Inflammatory macrophage treated with lipopolysaccharide for 1 hour (primary cell): ENCODE measurements at places on chromosomes 2 and 18.
A peak's percentile ranks its signal among the peaks of the same experiment; 100 is the strongest.

GRCh38 chr2:221468317-221468716, 103.8 kb downstream of the EPHA4 start:
- DNase-seq = no peak

- DNase-seq = peak; percentile 44
Observed at GRCh38 chr2:37617119-37617892, 54.1 kb downstream of the CDC42EP3 start.

GRCh38 chr2:144143294-144144151, 376.4 kb downstream of the ZEB2 start:
- peak; percentile 80 for DNase-seq

GRCh38 chr2:71784734-71785511, 331.6 kb downstream of the DYSF start:
- no peak for DNase-seq

GRCh38 chr18:35174745-35175144, 66.1 kb upstream of the ZNF397 start:
- DNase-seq = no peak

GRCh38 chr18:59902993-59903610, 3.3 kb downstream of the PMAIP1 start:
- no peak for DNase-seq

DNA sequence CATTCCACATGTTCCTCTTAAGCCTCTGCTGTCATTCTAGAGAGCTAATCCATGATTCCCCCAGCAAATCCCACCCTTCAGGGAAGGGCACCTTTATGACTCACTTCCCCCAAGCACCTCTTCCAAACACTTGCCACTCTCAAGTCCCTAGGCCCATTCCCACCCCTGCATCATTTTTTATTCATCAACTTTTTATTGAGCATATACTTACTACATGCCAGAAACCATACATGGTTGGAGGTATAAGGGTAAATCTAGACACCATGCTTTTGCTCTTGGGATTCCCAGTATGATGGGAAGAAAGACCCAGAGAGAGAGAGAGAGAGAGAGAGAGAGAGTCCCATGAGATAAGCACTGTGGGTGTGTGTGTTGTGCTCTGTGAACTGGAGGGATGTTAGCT, 87.9 kb downstream of the MAPK4 start:
- no peak for DNase-seq

- no peak for DNase-seq
Observed at GRCh38 chr2:127023504-127023903, 83.5 kb downstream of the BIN1 start.

GRCh38 chr2:105864262-105864661, 119.5 kb downstream of the NCK2 start:
- peak; percentile 37 for DNase-seq

- peak; percentile 58 for DNase-seq
Observed at GRCh38 chr2:215717501-215718381, 281.9 kb upstream of the FN1 start.

DNA sequence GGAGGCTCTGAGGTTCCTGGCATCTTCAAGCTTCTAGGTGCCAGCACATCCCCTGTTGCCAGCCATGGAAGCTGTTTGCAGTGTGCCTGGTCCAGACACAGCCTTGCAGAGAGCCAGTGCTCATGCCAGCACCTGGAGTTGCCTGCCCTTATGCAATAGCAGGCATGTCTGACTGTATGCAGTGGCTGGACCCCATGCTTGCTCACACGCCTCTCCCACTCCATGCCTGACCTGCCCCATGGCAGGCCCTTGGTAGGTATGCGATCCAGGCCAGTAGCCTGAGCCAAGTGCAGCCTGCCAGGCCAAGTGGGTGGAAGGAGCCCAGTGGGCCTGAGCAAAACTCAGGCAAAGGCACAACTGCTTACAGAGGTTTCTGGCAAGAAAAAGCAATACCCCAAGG, 19.5 kb upstream of the SP140L start:
- no peak for DNase-seq

- DNase-seq = no peak
Observed at GRCh38 chr18:60279391-60279790, 93.2 kb downstream of the MC4R start.

DNA sequence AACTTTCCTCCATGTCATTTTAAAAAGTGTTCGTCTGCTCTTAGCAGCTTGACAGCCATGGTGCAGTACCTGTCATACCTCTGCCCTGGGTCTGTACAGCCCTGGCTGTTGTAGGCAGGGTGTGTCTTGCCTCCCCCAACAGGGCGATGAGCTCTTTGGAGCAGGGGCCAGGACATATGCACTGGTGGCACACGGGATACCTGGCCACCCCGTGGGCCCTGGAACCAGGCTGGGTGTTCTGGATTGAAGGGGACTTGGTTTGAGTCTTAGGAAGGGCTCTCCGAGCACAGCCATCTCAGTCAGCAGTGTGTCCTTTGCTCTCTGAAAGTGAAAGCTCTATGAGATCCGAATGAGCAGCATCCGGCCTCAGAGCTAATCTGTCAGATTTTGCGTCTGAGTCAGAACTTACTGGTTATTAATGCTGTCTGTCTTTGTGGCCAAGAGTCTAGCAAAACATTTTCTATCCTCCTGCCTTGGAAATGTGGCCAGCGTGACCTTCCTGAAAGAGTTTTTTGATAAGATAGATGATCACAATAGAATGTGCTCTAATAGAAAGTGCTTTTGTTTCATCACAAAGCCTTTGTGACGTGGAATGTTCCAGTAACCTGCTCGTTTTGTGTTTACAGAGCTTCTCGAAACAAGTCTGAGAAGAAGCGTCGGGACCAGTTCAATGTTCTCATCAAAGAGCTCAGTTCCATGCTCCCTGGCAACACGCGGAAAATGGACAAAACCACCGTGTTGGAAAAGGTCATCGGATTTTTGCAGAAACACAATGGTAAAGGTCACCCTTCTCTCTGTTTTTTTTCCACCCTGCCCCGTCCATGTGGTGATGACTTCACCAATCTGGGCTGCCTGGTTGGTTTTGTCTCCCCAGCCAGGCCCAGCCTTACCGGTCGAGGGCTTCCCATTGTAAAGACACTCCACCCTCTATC, 77.3 kb upstream of the RPL31 start:
- DNase-seq = no peak

GRCh38 chr2:191314697-191315364, 69.6 kb downstream of the MYO1B start:
- DNase-seq = no peak

DNA sequence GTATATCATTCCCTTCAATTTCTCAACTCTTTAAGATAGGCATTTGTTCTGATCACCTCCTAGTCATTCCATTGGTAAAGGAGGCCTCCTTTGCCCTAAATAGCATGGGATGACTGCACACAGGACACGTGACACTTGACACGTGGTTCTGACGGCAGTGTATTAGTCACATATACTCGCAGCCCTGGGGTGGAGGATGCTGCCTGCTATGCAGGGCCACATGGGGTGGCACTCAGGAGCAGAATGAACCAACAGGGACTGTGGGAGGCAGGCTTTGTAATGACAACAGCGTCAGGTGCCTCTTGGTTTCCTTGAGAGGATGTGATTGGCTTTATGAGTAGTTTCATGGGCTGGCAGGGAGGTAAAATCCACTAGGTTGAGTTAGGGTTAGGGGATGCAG, 9.3 kb upstream of the KCNS3 start:
- no peak for DNase-seq

DNA sequence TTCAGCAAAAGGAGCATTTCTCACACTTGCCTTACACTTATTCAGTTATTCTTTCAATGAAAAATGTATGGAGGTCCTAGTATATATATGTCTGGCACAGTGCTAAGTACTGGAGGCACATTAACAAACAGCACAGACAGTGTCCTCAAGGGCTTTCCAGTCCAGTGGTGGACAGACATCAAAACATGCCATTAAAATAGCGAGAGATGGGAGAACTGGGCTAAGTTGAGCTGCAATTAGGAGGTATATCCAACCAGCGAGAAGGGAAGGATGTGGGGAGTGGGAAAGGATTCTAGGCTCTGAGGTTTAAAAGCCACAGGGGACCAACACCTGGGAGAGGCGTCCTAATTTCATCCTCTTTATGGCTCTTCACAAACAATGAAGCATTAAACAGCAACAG, 127.5 kb upstream of the TTC39C start:
- DNase-seq = no peak

- no peak for DNase-seq
Observed at GRCh38 chr2:237766340-237766739, 32.2 kb upstream of the RBM44 start.

- no peak for DNase-seq
Observed at GRCh38 chr18:8769509-8770095, 64.2 kb downstream of the MTCL1 start.

DNA sequence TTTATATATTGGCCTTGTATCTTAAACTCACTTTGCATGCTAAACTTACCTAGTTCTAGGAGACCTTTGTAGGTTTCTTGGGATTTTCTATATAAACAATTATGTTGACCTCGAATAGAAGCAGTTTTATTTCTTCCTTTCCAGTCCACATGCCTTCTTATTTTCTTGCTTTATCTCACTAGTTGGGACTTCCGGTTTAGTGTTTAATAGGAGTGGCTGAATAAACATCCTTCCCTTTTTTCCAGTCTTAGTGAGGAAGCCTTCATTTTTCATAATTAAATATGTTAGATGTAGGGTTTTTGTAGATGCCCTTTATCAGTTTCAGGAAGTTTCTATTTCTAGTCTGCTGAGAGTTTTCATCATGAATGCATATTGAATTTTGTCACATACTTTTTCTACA, 347.3 kb upstream of the HNRNPA3 start:
- peak; percentile 9 for DNase-seq

DNA sequence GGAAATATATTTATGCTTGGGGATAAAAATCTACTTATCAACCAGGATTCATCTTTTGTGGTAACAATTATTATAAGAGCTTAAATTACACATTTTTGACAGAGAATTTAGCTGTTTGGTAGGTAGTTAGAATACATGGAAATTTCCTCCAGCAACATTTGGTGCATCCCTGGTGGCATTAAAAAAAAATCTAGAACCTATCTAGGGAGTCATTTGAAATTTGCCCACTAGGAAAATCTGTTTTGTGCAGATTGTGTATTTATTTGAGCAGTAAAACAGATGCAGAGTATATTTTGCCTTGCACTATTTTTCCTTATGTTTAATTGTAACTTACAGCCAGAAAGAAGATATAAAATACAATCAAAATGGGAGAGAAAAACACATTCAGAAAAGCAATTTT, 208.4 kb upstream of the LRP1B start:
- DNase-seq = no peak

- DNase-seq = peak; percentile 42
Observed at GRCh38 chr18:12658426-12659138, 675 bp upstream of the SPIRE1 start.

DNA sequence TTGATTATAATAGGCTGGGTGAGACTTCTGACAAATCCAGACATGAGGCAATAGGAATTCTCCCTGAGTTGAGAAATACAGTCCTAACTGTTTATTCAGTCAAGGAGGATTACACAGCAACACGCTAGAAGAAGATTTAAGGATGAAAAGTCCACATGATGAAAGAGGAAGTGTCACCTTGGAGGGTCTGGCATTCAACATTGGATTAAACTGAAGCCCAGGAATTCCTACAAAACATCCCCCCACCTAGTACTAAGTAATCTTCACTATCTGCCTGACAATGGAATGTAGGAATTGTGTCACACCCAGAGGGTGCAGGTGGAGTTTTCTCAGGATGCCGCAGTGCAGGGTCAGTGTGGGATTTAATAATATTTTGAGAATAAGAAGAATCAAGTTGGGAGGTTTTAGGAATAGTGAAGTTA, 142.4 kb downstream of the SOCS6 start:
- DNase-seq = no peak
